ENCODE measurements at places on chromosomes 12 and 14. TPM values are rescaled to one million over a fixed set of nuclear protein-coding genes. Genes with fewer than 3 reads are reported as not detected.

TAS2R31 gene
- 0.44 TPM for total RNA-seq

KLRD1 gene
- 12.3 TPM for total RNA-seq

C14orf132 gene
- 0.58 TPM for total RNA-seq

KCNA1 gene
- not detected for total RNA-seq

E2F7 gene
- not detected for total RNA-seq

GARIN6 gene
- not detected for total RNA-seq

RNASE1 gene
- total RNA-seq, result not detected

UNC79 gene
- not detected for total RNA-seq

PRIMA1 gene
- total RNA-seq, result not detected

TDRD9 gene
- total RNA-seq, result 0.73 TPM

GPRC5D gene
- total RNA-seq, result not detected

NELL2 gene
- total RNA-seq, result 390 TPM

PPP2R3C gene
- 44.2 TPM for total RNA-seq

WNT1 gene
- total RNA-seq, result 5.9 TPM

NFE2 gene
- not detected for total RNA-seq

LPAR5 gene
- 5.8 TPM for total RNA-seq

OR4K1 gene
- not detected for total RNA-seq

PLEKHA5 gene
- total RNA-seq, result 2.7 TPM

GNG2 gene
- total RNA-seq, result 169 TPM

TMEM119 gene
- 1.2 TPM for total RNA-seq

GLT8D2 gene
- not detected for total RNA-seq

TC2N gene
- 132 TPM for total RNA-seq

REP15 gene
- not detected for total RNA-seq

LBHD2 gene
- not detected for total RNA-seq

MAP3K12 gene
- 12.9 TPM for total RNA-seq

AMDHD1 gene
- total RNA-seq, result 0.25 TPM

C12orf54 gene
- total RNA-seq, result not detected

ATXN7L3B gene
- total RNA-seq, result 31.9 TPM

ITGB7 gene
- total RNA-seq, result 107 TPM

CLEC2B gene
- total RNA-seq, result 141 TPM

TRPV4 gene
- not detected for total RNA-seq

BCL2L2 gene
- total RNA-seq, result 1.8 TPM

CD163L1 gene
- total RNA-seq, result not detected

OR6C4 gene
- not detected for total RNA-seq

All from CD8-positive, alpha-beta T cell (primary cell).